ENCODE measurements at places on chromosomes 4 and X.
A peak's percentile ranks its signal among the peaks of the same experiment; 100 is the strongest.

DNA sequence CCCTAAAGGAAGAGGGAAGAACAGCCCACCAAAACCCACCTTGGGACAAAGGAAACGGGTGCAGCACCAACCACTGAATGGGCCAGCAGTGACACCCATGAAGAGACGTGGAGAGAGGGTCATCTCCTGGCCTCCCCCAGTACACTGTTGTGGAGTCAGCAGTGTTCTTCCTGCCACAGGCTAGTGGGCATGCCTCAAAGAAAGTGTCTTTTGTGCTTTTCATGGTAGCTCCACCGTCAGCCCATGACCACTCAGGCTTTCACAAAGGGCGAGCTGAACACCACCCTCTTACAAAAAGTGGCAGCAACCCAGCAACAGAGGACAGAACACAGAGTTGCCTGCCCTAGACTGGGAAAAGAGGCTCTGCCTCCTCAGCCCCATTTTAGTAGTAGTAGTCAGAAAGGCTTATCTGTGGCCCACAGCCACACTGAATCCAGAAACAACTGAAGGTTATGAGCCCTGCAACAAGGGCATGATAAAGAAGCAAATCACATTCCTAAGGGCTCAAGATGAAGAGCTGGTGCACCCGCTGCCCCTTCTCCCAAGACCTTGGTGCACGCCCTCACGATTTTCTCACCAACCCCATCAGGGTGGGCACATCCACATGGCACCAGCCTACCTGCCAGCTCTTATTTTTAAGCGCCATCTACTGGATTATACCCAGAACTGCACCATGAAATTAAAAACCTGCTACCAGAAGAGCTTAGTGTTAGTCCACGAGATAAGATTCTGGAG lies 53.1 kb downstream of the RAB28 start:
- no peak for DNase-seq

DNA sequence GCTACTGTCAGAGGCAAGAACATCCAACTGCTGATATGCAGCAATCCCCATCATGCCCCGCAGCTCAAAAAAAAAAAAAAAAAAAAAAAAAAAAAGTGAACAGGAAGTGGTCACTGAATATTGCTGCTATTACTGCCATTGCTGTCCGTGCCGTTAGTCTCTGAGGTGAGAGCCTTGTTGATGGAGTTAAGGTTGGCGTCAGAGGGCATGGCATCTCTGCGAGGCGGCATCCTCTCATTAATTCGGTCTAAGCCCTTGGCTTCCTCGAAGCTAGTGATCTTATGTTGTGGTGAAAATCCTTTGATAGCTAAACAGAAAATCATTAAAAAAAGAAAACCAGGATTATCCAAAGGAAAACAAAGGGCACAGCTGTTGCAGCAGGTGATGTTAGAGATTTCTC lies 321.6 kb downstream of the PPP3CA start:
- no peak for DNase-seq

DNA sequence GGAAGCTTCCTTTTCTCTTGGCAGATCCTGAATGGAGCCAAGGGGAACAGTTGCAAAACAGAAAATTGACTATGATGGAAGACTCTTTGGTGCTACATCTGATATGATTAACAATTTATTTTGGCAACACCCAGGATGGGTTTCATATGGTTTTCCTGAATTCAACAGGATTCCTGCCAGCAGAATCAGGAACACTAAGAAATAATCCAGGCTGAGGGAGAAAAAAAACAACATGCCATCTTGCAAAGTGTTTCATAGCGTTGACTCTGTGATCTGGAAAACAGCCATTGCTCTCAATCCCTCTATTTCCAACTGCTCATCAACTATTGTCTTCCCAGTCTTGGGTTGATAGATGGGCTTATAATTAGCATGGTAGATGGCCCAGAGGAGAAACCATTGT lies 303.8 kb upstream of the KLF3 start:
- no peak for DNase-seq

DNA sequence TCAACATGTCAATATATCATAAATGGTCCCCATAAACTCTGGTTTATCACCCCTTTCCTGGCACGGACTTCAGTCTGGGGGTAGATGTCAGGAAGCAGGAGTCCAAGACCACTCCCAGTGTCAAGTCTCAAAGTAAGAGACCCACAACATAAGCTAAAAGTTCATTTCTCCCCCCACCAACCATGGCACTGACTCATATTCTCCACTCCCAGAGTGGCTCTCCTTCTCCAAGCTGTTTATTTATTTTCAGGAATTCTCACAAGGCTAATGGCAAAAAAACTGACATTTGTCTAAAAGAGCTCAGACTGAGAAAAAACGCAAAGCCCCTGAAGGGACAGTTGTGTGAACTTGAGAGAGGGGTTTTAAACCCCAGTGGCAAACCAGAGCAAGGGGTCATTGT lies 217.0 kb downstream of the RAB28 start:
- DNase-seq = no peak

- DNase-seq = no peak
Observed at GRCh38 chr4:126899331-126899801, 733.4 kb upstream of the INTU start.

- DNase-seq = no peak
Observed at GRCh38 chr4:130356873-130357272, 1260.9 kb downstream of the C4orf33 start.

DNA sequence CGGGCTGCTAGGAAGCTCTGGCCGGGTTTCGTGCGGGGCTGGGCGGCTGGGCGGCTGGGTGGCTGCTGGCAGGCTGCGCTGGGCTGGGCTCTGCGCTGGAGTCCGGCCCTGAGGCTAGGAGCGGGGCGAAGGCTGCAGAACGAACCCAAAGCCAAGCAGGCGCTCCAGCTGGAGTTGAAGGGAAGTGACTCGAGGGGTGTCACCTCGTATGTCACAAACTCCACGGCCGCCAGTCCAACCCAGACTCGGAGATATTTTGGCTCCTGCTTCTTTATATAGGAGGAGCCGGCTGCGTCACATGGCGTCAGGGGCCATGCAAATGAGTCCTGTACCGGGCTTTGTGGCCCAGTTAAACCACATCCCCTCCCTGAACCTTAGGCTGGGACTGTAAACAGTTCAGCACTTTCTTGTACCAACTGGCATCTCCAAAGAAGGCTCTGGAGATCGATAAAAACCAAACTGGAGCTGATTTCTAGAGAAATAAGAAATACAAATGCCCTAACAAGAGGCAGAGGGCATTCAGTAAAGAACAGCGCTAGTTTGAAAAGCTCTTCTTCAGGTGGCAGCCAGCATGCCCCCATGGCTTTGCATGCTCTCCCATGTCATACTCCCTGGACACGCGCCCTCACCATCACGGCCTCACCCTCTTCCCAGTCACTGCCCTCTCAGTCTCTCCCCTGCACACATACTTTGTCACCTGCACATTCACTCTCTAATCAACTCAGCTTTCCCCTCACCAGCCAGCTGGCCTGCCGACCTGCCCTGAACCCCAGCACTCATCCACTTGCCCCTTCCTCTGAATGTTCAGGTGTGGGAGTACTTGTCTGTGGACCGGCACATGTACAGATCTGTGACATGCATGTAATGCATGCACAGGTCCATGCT lies 58.5 kb downstream of the TSC22D3 start:
- DNase-seq = peak; percentile 87

- DNase-seq = peak; percentile 6
Observed at GRCh38 chr4:158652920-158653319, 18.8 kb downstream of the C4orf46 start.

DNA sequence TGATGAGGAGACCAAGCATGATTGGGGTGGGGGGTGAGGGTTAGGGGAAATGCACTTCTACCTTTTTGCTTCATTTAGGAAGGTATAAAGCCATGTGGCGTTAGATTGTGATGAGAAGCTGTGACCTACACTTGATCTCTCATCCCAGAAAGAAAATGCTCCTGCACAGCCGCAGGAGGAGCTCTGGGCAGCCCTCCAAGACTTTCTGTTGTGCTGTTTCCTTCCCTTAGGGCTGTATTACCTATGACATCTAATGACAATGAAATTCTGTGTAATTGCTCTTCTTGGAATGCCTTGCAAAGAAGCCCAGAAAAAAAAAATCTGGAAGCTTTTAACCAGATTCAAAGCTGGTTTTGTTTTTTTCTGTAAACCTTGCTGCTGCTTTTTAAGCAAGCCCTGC lies 13.4 kb downstream of the PRPS2 start:
- no peak for DNase-seq

DNA sequence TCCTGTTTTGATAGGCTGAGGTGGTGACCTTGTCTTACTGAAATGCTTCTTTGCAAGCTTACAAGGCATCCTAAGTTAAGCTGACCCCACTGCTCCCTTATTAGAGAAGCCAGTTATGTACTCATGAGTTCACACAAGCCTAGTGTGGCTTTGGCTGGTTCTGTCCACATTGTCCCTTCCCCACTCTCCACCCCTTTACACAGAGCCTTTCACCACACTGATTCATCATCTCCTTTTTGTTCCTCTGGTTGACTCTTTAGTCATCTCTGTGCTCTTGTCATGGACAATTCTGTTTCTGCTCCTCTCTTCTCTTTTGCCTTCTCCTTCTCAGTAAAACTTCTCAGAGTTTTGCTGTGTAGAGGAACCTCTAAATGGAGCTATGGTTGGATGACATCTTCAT lies 4.9 kb downstream of the CHRNA9 start:
- DNase-seq = no peak

GRCh38 chr4:154779362-154779947 lies 1.6 kb upstream of the RBM46 start:
- DNase-seq = no peak

- DNase-seq = no peak
Observed at GRCh38 chrX:39167791-39168190, 366.5 kb downstream of the MID1IP1 start.

DNA sequence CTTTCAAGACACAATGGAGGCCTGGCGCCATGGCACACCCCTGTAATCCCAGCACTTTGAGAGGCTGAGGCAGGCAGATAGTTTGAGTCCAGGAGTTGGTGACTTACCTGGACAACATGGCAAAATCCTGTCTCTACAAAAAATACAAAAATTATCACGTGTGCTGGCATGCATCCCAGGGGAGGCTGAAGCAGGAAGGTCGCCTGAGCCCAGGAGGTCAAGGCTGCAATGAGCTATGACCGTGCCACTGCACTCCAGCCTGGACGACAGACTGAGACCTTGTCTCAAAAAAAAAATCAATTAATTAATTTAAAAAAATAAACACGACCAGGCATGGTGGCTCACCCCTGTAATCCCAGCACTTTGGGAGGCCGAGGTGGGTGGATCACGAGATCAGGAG lies 2.0 kb upstream of the CTPS2 start:
- DNase-seq = no peak

DNA sequence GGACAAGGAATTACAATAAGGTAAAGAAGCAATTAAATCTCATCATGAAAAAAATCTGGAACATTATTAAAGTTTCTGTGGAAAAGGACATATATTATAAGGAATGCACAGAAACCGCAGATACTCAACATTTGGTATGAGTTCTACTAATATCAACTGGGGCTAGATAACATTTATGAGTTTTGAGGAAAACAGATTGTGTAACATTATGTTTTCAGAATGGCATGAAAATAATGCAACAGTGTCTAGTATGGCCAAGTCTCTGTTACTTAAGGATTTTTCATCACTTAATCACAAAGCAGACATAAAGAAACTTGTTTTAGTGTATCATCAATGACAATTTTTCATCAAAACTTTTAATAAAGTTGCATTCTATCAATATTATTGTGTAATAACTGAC lies 785.0 kb downstream of the GLUD2 start:
- DNase-seq = no peak

DNA sequence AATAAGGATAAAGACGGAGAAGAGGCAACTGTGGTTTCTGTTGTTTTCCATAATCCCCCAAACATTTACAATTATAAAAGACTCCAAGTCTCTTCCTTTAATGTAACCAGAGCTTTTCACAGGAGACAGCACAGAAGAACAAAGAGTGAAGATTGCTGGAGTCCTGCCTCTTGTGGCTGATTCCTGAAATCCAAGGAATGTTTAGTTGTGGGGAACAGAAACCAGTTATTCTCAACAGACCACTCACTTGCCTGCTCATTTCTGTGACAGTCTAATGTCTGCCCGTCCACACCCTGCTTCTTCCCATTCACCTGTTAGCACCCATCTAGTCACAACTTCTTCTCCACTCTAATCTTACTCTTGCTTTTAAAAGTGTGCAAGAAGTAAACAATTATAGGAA lies 12.1 kb downstream of the TEX13B start:
- DNase-seq = no peak

GRCh38 chrX:106706466-106706865 lies 20.0 kb upstream of the RNF128 start:
- DNase-seq = no peak

- DNase-seq = no peak
Observed at GRCh38 chrX:139881572-139881971, 51.3 kb downstream of the ATP11C start.

DNA sequence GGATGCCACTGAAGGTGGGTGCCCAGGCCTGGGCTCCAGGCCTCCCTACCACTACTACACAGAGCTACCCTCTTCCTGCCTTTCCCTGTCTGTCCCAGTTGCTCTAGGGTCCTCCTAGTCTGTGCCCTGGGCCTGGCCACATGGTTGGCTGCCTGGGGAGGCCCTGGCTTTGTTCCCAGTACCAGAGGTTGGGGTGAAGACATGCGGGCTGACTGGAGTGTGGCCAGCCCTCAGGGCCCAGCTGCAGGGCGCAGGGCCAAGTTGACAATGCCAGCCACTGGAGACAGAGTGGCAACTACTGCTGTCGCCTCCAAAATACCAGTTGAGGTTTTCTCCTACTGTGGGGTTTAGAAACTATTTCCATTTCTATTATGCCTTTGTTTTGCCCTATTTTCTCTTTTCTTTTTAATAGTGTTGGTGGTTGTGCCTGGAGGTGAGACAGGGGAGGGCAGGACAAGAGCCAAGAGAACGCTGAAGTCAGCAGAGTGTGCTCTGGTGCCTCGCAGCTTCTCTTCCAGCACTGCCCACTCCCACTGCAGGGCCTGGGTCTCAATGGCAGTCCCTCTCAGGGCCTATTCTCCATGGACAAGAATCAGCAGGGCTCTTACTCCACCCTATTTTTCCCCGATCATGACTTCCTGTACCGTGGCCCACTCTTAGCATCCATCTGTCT lies 32.2 kb upstream of the XPNPEP2 start:
- DNase-seq = no peak

DNA sequence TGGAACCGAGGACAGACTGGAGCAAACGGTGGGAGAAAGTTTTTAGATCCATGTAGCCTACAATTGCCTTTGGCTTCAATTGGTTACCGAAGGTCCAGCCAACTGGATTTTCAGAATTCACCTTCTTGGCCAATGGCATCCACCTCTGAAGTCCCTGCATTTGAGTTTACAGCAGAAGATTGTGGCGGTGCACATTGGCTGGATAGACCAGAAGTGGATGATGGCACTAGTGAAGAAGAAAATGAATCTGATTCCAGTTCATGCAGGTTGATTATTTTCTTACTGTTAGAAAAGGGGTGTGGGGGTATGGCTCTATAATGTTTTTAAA lies 702 bp downstream of the KLHL5 start:
- DNase-seq = no peak

GRCh38 chr4:53113431-53114225 lies 251.5 kb downstream of the RASL11B start:
- DNase-seq = no peak

GRCh38 chr4:13248621-13249298 lies 235.4 kb downstream of the RAB28 start:
- no peak for DNase-seq

DNA sequence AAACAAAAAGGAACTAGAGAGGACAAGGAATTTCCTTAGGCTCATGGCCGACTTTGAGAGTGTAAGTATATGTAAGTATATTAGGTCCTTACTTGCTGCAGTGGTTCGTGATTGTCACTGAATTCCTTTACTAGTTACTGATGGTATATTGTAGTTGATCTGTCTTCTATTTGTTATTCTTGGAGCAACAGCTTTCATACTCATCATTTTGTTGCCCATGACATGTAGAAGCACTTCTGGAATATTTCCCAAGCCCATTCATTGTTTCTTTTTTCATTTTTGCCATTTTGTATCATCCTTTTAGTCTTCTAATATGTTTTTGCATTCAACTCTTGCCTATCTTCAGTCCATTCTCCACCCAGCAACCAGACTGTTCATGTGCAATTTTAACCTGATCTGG lies 170.0 kb downstream of the ARHGAP10 start:
- no peak for DNase-seq

All from natural killer cell (primary cell).